Activated T-helper 1 cell treated with anti-CD3 and anti-CD28 coated beads, Interleukin-2, amount 50 U/mL, for 16 hours (primary cell): ENCODE measurements at places on chromosomes 1 and 21.

DNA sequence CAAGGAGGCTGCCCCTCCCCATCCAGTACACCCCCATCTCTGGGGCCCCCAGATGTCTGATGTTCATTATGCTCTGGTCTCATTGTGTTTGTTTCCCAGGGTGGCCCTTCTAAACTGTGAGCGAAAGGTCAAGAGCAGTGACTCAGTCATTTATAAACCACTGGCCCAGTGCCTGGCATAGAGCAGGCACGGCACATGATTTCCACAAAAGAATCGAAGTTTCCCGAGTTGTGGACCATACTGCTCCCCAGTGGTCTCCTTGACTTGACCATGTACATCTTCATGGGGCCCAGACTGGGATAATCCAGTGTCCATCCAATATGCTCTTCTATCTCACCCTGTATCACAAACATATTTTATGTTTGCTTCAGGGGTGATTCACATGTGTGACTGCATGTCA is 153.3 kb downstream of the NR5A2 start:
- DNase-seq: no peak

- no peak for DNase-seq
These were observed 18.8 kb downstream of the EMC1 start for GRCh38 chr1:19232524-19232846.

GRCh38 chr1:89550995-89551394 is 26.4 kb downstream of the LRRC8B start:
- no peak for DNase-seq

DNA sequence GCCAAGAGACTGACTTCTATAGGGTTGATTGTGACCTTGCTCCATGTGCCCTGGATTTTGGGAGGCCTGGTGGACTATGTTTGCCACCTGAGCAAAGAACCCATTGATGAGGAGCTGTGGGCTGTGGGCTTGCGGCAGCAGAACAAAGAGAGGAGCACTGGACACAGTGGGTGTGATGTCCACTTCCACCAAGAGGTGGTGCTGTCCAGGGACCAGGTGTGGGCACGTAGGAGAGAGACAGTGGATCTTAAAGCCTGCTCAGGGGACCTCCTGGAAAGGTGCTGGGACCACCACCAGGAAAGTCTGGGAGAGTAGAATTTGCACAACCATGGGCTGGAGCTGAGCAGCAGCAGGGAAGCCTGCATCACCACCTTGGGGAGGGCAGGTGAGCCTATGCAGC is 106.7 kb upstream of the ETS2 start:
- no peak for DNase-seq

- no peak for DNase-seq
These were observed 44.0 kb upstream of the FMO2 start for GRCh38 chr1:171140956-171141687.

DNA sequence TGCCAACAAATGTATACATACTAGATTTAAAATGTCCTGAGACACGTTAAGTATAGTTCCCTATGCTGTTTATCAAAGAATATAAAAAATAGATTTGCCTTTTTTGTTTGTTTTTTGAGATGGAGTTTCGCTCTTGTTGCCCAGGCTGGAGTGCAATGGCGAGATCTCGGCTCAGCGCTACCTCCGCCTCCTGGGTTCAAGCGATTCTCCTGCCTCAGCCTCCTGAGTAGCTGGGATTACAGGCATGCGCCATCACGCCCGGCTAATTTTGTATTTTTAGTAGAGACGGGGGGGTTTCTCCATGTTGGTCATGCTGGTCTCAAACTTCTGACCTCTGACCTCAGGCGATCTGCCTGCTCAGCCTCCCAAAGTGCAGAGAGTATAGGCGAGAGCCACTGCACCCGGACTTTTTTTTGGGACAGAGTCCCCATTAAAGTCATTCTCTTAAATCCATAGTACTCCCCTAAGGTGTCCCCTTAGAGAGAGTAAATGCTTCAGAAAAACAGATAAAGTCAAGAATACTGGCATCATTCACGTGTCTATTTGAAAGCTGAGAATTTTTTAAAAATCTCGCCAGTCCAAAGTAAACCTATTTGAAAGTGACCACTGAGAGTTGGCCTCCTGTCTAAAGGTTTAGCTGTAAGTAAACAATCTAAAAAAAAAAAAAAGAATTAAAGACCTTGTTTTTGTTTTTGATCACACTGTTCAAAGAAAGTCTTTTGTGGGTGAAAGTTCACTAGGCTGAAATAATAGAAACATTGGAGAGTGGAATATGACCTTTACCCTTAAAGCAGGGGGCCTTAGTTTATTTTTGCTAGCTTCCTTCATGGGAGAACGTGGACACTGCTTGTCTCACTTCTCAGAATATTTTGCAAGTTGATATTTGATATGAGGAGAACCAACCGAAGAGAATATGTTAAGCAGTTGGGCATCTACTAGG is 48.0 kb upstream of the SLC16A1 start:
- no peak for DNase-seq

DNA sequence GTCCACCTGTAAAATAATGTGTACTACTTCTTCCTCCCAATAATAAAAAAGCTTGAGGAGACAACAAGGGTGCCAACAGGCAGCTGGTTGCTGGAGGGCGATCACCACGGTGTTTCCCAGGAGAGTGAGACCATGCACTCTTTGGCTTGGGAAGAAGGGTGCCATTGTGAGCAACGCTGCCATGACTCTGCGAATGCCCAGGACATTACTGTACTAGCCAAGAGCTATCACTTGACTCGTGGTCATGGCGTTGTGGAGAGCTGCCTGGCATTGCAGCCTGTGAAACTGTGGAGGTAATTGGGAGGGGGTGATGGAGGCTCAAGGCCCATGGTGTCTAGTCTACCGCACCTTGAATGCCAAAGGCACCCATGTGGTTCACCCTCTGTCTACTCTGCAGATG is 14.6 kb upstream of the PRMT2 start:
- no peak for DNase-seq

DNA sequence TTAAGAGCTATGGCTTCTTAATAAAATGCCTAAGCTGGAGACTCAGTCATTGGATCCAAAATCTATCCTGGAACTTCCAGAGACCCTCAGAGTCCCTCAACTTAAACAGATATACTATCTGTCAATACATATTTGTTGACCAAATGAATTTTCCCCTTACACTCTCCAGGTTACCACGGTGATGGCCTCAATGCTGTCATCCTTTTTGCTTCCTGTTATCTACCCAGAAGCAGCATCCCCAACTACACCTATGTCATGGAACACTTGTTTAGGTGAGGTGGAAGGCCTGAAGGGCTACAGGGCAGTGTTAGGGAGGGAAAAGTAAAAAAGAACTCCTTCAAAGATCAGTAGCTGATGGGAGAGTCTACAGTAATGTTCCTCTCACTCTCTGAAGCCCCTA is 4.4 kb upstream of the C1orf56 start:
- no peak for DNase-seq

- DNase-seq: no peak
These were observed 103.2 kb downstream of the PKN2 start for GRCh38 chr1:88787023-88787903.

- DNase-seq: no peak
These were observed 49.2 kb upstream of the COL24A1 start for GRCh38 chr1:86205741-86206140.
